ENCODE measurements at places on chromosomes 4 and X.

DNA sequence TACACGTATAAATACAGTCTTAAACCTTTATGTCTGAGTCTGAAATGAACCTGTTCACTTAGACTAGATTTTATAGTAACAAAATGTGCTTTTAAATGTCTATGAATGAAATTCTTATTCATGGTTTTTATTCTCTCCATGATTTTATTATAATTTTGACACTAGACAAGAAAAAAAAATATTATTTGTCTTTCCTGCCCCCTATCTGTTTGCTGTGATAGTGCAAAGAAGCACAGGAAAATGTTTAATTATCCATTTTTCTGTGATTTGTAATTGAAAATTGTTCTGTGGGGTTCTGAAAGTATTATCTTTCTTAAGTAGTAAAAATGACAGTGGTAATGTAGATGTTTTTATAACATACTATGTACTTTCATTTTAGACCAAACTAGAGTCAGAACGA lies 52.0 kb downstream of the INTS6L start:
- DNase-seq, result no peak

DNA sequence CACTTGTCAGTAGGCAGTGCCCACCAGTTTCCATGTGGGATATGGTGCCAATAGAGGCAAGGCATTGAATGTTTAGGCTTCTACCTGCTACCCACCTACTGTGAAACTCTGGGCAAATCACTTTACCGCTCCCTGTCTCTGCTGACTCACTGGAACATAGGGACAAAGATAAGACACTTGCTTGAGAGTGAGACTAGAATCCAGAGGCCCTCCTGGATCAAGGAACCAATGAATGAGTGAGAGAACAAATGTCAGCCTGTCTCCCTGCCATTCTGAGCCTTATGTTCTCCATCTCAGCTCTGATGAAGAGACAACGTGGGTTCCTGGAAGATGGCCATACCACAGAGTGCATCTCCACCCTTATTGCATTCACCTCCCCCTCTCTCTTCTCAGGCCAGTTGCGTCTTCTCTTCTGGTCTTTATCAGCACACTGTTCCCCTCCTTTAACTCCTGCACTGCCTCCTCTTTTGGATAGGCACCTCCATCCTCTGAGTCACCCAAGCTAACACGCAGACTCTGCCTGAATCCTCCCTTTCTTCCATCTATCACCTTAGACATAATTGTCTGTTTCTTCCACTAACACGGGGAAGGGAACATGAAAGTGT lies 15.4 kb upstream of the PRRG3 start:
- DNase-seq, result no peak

DNA sequence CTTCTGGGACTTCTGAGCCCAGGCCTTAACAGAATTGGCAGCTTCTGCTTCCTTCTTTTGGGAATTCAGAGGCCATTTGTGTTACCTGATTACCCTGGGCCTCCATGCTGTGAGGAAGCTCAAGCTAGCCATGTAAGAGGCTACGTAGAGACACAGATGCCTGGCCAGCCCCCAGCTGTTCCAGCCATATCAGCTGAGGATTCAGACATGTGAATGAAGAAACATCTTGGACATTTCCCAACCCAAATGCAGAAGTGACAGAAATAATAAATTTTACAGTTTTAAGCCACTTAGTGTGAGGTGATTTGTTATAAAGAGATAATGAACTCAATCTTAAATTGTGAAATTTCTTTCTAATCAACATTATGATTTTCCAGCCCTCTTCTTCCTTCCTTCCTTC lies 18.7 kb upstream of the ZNF827 start:
- DNase-seq, result no peak

GRCh38 chr4:8690216-8691150 lies 97.9 kb downstream of the CPZ start:
- DNase-seq, result no peak

DNA sequence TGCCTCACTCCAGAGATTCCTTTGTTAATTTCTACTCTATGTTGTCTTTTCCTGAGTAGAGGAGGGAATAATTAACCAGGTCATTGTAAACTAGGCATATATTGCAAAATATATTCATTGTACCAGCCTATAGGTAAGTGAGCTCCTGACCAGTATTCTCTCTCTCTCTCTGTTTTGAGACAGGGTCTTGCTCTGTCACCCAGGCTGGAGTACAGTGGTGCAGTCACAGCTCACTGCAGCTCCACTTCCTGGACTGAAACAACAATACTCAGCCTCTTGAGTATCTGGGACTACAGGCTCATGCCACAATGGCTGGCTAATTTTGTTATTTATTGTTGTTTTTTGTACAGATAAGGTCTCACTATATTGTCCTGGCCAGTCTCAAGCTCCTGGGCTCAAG lies 198.3 kb downstream of the ARAP2 start:
- no peak for DNase-seq

- DNase-seq, result no peak
Observed at GRCh38 chr4:26319949-26320537, 771 bp upstream of the RBPJ start.

- no peak for DNase-seq
Observed at GRCh38 chr4:97411356-97411755, 731.9 kb downstream of the STPG2 start.

- DNase-seq, result no peak
Observed at GRCh38 chr4:91317434-91317833, 986.3 kb upstream of the GRID2 start.

- DNase-seq, result no peak
Observed at GRCh38 chr4:110059556-110060191, 138.7 kb downstream of the ELOVL6 start.

DNA sequence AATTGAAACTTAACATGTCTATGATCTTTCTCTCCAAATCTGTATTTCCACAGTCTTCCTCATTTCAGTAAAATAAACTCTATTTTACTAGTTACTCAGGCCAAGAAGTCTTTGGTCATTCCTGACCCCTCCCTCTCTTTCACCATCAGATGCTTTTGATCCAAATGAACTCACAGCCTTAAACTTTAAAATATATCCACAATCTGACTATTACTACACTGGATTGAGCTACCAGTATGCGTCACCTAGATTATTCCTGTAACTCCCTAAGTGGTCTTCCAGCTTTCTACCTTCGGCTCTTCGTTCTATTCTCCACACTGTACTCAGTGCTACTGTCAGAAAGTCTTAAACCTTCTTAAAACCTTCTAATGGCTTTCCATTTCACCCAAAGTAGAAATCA lies 195.1 kb downstream of the FBXW7 start:
- no peak for DNase-seq

GRCh38 chr4:38610966-38611431 lies 53.0 kb upstream of the KLF3 start:
- DNase-seq, result no peak

DNA sequence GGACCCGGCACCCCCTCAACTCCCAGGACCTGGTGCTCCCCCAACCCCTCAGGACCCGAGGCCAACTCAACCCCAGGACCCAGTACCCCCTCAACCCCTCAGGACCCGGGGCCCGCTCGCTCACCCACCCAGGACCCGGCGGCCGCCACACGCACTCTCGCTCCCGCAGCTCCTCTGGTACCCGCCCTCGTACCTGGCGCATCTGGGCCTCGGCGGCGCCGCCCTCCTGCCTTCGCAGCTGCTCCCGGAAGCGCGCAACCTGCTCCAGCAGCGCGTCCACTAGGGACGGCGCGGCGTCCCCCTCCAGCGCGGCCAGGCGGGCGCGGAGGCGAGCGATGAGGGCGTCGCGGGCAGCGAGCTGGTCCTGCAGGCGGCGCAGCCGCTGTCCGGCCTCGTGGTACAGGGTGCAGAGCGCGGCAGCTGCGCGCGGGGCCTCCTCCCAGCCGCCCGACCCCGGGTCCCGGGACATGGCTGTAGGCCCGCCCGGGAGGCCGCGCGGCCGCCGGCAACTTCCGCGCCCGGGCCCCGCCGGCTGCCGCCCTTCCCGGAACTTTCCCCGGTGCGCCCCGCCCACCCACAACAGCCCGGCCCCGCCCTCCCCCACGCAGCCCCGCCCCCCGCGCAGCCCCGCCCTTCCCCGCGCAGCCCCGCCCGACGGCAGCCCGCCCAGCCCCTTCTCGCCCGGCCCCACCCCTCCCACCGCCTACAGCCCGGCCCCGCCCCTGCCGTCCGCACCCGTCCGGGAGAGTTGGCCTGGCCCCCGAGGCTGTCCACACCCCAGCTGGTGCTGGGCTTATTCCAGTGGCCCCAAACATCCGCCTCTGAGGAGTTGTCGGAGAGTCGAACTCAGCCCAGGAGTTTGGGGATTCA lies at the start of gene TNIP2:
Gene TNIP2, minus strand, starts transcription at position 516 of the 870 bp plus-strand sequence. Its CDS starts 47 bp downstream, at position 469.
- no peak for DNase-seq

DNA sequence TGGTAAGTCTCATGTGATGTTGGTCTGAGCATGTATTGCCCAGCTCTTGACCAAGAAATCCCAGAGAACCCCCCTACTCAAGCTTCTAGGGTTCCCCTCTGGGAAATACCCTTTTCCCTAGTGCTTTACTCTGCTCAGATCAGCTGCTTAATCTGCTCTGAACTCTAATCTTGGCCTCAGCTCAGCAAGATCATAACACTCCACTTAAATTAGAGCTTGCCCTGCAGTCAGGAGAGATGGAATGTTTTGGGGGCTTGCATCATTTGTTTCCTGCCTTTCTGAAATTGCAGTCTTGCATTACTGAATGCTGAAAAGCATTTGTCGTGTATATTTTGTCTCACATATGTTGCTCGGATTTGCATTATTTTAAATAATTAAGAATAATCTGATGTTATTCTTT lies 1153.6 kb downstream of the FSTL5 start:
- no peak for DNase-seq

- no peak for DNase-seq
Observed at GRCh38 chrX:46961574-46962283, 49.5 kb downstream of the JADE3 start.

GRCh38 chr4:4852591-4853362 lies 6.7 kb upstream of the MSX1 start:
- no peak for DNase-seq

DNA sequence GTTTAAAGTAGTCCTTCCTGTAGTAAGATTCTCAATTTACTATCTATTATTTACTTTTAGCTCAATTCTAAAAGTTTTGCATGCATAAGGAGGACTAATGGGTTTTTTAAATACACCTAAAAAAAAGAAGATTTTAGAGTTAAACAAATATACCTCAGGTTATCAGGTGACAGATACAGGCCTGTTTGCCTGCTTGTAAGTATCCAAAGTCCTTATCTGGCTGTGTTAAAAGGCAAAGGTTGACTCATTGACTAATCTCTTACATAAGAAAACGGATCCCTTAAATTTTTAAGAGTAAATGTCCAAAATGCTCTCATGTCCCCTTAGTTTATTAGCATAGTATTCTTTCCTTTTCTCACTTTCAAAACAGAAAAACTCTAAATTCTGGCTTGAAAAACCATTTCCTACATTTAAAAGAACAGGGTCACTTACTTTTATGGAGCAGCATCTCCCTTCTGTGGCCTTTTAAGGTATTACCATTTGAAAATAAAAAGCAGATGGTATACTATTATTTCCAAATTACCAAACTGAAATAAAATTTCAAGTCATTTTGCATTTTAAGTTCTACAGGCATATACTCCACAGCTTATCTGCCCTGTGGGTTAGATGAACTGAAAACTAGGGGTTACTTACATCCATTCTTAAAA lies 4.5 kb downstream of the CBR4 start:
- no peak for DNase-seq

DNA sequence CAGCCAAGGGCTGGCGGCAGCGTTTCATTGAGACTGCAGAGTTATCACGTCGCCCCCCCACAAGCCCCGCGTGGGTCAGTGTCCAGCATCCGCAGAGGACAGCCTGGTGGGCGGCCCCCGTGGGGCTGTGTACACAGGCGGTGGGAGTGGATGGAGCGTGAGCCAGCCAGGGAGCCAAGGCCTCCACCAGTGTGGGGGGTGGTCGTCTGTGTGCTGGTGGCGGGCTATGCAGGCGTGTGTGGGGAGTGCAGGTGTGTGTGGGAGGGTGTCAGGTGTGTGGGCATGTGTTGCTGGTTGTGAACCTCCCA lies 56.5 kb upstream of the NKX1-1 start:
- no peak for DNase-seq
